ENCODE measurements at places on chromosomes 16 and 17.

- peak overlapping the region; percentile 36 for H3K27ac ChIP-seq
- no peak for DNase-seq
Observed at GRCh38 chr16:51464996-51465395, 313.9 kb upstream of the SALL1 start.

DNA sequence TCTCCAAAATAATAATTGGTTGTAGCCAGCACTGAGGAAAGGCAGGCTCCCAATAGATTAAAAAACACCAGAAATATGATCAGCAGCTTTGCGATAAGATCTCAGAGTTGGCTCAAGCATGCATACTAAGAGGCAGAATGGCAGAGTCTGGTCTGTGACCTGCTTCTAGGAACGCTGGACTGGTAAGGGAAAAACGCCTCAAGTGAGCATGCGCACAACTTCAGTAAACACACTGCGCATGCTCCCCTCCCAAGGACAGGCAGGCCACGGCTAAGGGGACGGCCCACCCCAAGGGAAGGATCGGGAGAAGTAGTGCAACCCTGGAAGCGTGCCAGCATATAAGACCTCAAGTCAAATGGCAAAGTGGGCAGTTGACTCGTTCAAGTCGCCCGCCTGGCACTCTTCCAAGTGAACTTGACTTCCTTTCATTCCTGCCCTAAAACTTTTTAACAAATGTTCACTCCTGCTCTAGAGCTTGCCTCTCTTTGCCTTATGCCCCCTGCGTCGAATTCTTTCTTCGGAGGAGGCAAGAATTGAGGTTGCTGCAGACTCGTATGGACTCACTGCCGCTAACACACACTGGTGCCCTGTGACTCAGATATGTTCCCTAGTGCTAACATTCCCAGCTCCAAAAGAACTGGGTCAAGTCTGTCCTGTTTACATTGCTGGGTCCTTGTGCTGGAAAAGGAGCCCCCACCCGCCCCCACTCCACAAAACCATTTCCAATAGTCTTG lies 22.4 kb upstream of the PRM1 start:
- peaks cover 23% of the 10 kb centered on the region for H3K27me3 ChIP-seq
- no peak overlapping the region for H3K4me3 ChIP-seq
- no peak overlapping the region for H3K27ac ChIP-seq
- H3K36me3 ChIP-seq, result no peaks in the 10 kb centered on the region
- H3K4me1 ChIP-seq, result peaks cover 11% of the 10 kb centered on the region
- DNase-seq, result no peak

DNA sequence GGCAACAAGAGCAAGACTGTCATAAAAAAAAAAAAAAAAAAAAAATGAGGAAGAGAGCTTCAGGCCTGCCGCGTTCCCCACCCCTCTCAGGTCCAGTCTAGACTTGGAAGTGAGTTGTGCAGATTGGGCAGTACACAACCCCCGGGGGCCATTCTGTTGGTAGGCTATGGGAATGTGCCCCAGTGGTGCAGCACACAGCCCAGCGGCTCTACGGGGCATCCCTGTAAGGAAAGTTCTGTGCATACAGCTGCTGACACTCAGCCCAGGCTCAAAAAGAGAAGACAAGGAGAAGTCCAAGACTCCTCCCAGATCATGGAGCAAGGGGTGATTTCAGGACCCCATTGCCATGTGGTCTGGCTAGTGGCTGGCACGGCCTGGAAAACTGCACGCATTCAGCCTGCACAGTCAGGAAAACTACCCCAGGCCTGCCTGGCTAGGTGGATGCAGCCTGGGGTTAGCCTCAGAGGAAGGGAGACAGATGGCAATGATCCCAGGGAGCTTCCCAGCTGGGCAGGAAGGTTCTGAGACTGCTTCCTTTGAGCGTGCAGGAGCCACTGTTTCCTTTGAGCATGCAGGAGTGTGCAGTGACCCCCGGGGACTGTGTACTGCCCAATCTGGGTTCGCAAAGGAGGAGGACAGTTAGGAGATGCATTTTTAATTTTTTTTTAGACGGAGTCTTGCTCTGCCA lies 44.8 kb downstream of the PECAM1 start:
- H3K36me3 ChIP-seq, result no peaks in the 10 kb centered on the region
- peaks cover 28% of the 10 kb centered on the region for H3K4me1 ChIP-seq
- H3K27ac ChIP-seq, result no peak overlapping the region
- peaks cover 10% of the 10 kb centered on the region for H3K27me3 ChIP-seq
- no peak overlapping the region for H3K4me3 ChIP-seq

DNA sequence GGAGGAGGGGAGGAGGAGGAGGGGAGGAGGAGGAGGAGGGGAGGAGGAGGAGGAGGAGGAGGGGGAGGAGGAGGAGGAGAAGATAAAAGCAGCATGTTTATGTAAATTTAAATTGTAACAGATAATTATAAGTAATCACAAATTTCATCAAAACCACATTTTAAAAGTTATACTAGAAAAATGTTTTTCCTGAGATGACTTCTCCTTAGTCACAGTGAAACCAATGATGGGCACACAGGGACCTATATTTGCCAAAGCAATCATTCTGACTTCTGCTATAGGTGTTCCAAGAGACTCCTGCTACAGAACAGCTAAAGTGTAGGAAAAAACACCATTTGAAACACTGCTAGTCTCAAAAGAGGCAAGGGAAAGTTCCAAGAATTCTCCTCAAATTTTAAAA lies 66.4 kb downstream of the CEP95 start:
- DNase-seq, result no peak
- no peaks in the 10 kb centered on the region for H3K27me3 ChIP-seq
- H3K36me3 ChIP-seq, result peaks cover 49% of the 10 kb centered on the region
- no peak overlapping the region for H3K27ac ChIP-seq
- H3K4me1 ChIP-seq, result no peaks in the 10 kb centered on the region
- no peak overlapping the region for H3K4me3 ChIP-seq

DNA sequence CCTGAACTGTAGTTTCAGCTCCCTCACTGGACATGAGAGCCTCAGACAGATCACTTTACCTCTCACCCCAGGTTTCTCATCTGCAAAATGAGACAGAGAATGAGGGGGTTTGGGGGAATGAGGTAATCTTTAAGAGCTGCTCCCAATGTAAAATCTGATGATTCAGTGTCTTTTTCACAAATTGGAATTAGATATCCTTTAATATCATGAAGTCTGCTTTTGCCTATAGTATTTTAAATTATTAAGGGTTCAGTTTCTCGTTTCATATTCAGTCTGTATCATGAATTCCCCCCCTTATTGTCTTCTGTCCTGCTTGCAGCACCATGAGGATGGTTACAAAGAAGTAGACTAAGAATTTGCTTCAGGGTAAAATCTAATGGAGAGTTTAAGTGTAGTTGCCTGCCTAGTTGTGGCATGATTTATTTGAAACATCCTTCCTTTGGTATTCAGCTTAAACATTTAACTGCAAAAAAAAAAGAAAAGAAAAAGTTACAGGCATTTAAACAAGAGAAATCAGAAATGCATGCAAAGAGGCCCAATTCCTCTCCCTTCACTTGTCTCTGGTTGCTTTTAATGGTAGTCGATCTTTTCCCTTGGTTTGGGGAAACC lies 77.3 kb downstream of the WNT3 start:
- H3K27ac ChIP-seq, result no peak overlapping the region
- peaks cover 5% of the 10 kb centered on the region for H3K4me1 ChIP-seq

GRCh38 chr16:47876511-47876910 lies 279.3 kb downstream of the ABCC12 start:
- H3K36me3 ChIP-seq, result no peaks in the 10 kb centered on the region
- H3K27ac ChIP-seq, result no peak overlapping the region
- H3K4me1 ChIP-seq, result peaks cover 4% of the 10 kb centered on the region
- H3K4me3 ChIP-seq, result no peak overlapping the region
- no peak for DNase-seq

- peaks cover 54% of the 10 kb centered on the region for H3K27me3 ChIP-seq
- DNase-seq, result no peak
- peaks cover 17% of the 10 kb centered on the region for H3K36me3 ChIP-seq
- H3K27ac ChIP-seq, result peak overlapping the region; percentile 16
- H3K4me1 ChIP-seq, result peaks cover 40% of the 10 kb centered on the region
Observed at GRCh38 chr17:80414508-80414802, 512 bp upstream of the ENDOV start.

DNA sequence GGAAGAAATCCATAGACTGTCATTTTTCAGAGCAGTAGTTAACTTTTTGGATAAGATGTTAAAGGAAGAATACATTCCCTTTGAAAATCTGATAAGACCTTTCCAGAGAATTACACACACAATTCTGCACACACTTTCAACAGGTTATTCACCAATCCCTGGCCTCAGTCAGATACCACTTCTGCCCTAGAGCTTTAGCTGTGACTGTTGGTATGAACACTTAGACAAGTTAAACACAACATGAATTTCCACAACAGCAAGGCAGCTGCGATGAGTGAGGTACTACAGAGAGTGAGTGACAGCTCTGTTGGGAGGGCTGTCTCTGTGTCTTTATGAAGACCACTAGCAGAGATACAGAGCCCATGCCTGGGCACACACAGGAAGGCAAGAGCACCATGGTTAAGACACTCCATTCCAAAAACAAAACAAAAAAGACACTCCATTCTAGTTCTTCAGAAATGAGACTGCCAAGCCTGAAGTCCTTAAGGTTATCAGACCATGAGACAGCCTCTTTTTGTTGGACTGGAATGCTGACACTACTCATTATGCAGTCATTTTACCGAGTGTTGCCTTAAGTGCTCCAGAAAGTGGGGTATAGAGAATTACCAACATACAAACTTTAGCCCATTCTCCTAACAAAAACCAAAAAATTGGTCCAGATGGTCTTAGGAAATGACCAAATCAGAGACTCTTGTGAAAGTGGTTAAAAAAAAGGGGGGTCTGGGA lies 42.4 kb downstream of the TOM1L2 start:
- H3K36me3 ChIP-seq, result no peaks in the 10 kb centered on the region
- H3K27me3 ChIP-seq, result peaks cover 6% of the 10 kb centered on the region
- no peak for DNase-seq
- peaks cover 21% of the 10 kb centered on the region for H3K4me1 ChIP-seq
- H3K27ac ChIP-seq, result no peak overlapping the region

- H3K4me1 ChIP-seq, result peaks cover 34% of the 10 kb centered on the region
- peaks cover 5% of the 10 kb centered on the region for H3K36me3 ChIP-seq
- peaks cover 26% of the 10 kb centered on the region for H3K27me3 ChIP-seq
- peak; percentile 55 for DNase-seq
- H3K27ac ChIP-seq, result no peak overlapping the region
- H3K4me3 ChIP-seq, result peak overlapping the region; percentile 88
Observed at GRCh38 chr17:81712468-81713003, 452 bp downstream of the SLC25A10 start.

GRCh38 chr16:4241928-4242283 lies at the start of gene SRL:
TSS of gene SRL (minus strand) at chr16:4242080. CDS start at chr16:4242067, 13 bp downstream.
- no peak for DNase-seq
- peaks cover 86% of the 10 kb centered on the region for H3K4me1 ChIP-seq
- H3K27ac ChIP-seq, result peak within 1 kb of the TSS; percentile 61

DNA sequence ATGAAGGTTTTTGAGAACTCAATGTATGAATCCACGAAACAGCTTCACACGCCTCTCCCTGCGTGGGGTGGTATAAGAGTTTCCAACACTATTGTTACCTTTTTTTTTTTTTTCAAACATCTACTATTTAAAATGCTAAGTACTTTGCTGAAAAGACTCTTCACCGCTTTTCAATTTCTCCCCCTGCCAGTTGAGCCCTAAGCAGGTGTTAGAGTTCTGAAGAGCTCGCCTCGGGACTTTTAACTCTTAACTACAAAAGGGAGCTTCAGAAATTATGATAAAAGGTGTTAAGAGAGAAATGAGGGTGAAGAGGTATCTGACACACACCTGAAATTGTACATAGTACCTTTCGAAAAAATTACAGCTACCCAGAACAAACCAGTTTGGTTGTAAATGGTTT lies 20.9 kb upstream of the PSMD7 start:
- no peak for DNase-seq
- no peaks in the 10 kb centered on the region for H3K4me1 ChIP-seq
- H3K4me3 ChIP-seq, result no peak overlapping the region
- H3K36me3 ChIP-seq, result peaks cover 5% of the 10 kb centered on the region
- no peaks in the 10 kb centered on the region for H3K27me3 ChIP-seq
- H3K27ac ChIP-seq, result no peak overlapping the region

GRCh38 chr16:49589544-49590031 lies 216.0 kb downstream of the C16orf78 start:
- H3K36me3 ChIP-seq, result peaks cover 9% of the 10 kb centered on the region
- no peak overlapping the region for H3K27ac ChIP-seq
- no peak overlapping the region for H3K4me3 ChIP-seq
- peaks cover 3% of the 10 kb centered on the region for H3K27me3 ChIP-seq

DNA sequence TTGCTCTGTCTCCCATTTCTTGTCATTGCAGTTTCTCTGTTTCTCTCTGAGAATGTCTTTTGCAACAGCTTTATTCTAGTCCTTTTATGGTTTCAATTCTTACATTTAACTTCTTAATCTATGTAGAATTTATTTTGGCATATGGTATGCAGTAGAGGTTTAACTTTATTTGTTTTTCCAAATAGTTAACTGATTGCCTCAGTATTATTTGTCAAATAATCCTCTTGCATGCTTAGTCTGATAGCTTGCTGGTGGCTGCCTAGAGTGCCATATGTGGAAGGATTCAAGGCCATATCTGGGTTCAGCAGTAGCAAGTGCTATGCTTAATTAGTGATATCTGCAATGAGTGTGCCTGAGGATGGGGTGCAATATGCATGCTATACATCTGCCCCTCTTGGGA lies 6.9 kb downstream of the SNTB2 start:
- H3K27me3 ChIP-seq, result no peaks in the 10 kb centered on the region
- no peak overlapping the region for H3K27ac ChIP-seq
- DNase-seq, result no peak
- H3K36me3 ChIP-seq, result peaks cover 12% of the 10 kb centered on the region

DNA sequence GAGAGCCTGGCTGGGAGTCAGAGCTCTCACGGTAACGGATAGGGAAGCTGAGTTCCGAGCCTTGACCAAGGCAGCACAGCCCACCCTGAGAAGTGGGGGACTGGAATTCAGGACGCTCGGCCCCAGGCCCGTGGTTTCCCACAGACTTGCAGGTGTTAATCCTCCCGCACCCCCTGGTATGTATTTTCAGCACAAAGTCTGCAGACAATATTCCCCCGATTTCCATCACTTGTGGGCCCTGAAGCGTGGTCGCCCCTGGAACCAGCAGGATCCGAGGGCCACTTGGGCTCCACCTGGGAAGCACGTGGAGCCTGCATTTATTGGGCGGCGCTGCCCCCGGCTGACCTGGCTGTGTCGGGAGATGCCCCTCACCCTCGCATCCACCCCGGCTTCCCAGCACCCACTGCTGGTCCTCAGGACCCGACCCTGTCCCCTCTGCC lies 60.2 kb downstream of the WSB1 start:
- H3K4me1 ChIP-seq, result peaks cover 6% of the 10 kb centered on the region
- H3K27ac ChIP-seq, result no peak overlapping the region
- no peak for DNase-seq
- H3K4me3 ChIP-seq, result peak overlapping the region; percentile 82

DNA sequence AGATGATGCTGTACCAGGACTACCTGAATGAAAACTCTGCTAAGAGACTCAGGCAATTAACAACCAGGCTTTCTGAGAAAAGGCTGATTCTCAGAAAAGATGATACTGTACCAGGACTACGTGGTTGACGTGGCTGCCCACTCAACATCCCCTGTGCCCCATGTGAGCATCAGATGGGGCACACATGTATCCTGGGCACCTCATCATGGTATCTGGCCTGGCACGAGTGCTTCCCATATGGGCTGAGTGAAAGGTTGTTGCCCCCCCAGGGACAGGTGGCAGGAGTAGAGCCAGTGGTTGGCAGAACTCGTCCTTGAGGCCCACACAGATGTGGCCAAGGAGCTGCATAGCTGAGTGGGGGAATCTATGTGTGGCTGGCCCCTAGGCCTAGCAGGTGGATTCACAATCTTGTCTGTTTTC lies 3.5 kb upstream of the CES4A start:
- peaks cover 14% of the 10 kb centered on the region for H3K4me1 ChIP-seq
- no peaks in the 10 kb centered on the region for H3K36me3 ChIP-seq
- DNase-seq, result no peak
- no peak overlapping the region for H3K4me3 ChIP-seq

All from nephron progenitor cell (in vitro differentiated cells).